ENCODE measurements at places on chromosomes 7 and 10.

DNA sequence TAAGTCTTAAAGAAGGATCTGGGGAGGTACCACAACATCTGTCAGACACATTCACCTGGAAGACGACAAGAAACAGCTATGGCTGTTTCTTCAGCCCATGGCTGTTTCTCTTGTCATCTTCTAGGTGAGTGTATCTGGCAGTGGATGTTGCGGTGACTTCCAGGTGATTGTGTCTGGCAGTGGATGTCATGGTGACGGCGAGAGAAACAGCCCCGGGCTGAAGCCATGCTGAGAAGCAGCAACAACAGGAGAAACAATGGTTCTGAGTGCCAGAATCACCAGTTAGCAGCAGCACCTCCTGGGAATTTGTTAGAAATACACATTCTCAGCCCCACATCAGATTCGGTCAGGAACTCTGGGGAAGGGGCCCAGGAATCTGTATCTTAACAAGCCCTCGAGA lies 68.6 kb upstream of the SYPL1 start:
- no peak for DNase-seq

GRCh38 chr10:126904516-126904817 lies 761 bp upstream of the DOCK1 start:
- no peak for DNase-seq

- DNase-seq: no peak
Observed at GRCh38 chr7:49703337-49703736, 70.1 kb upstream of the VWC2 start.

- no peak for DNase-seq
Observed at GRCh38 chr10:117462424-117462792, 80.1 kb upstream of the EMX2 start.

- DNase-seq: no peak
Observed at GRCh38 chr10:96496281-96496925, 17.3 kb downstream of the TLL2 start.

- no peak for DNase-seq
Observed at GRCh38 chr10:19917751-19918478, 101.7 kb downstream of the PLXDC2 start.

GRCh38 chr7:6260291-6261187 lies 11.9 kb downstream of the CYTH3 start:
- DNase-seq: no peak

DNA sequence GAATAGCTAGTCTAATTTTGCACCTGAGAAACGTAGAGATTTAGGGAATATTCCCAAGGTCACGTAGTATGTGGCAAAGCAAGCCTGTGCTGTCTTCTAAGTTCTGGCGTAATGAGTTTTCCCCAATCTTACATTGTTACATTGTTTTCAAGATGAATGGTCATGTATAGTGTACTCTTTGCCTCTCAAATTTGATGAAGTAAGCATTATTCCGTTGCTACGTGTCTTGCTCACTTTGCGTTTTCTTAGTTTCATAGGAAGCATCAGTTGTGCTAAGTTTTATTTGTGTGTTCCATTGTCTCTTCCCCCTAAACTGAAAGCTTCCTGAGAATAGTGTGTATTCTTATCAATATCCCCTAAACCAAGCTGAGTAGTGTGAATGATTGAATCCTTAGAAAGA lies 637.6 kb upstream of the C7orf33 start:
- no peak for DNase-seq

DNA sequence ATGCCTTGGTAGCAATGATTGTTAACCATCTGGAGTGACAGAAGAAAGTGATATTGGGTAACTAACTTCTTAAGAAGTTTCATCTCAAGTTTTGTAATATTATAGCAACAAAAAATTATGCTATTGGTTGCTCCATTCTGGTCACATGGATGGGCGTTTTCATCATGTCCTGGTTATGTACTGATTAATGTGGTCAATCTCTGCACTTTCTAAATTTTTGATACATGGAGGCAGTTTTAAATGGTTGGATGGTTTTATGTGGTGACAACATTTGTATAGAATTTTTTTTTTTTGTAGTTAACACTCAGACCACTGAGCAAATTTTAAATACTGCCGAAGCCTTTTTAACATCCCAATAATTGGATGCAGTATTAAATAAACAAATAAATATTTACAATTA lies 55.2 kb upstream of the CCAR1 start:
- no peak for DNase-seq

DNA sequence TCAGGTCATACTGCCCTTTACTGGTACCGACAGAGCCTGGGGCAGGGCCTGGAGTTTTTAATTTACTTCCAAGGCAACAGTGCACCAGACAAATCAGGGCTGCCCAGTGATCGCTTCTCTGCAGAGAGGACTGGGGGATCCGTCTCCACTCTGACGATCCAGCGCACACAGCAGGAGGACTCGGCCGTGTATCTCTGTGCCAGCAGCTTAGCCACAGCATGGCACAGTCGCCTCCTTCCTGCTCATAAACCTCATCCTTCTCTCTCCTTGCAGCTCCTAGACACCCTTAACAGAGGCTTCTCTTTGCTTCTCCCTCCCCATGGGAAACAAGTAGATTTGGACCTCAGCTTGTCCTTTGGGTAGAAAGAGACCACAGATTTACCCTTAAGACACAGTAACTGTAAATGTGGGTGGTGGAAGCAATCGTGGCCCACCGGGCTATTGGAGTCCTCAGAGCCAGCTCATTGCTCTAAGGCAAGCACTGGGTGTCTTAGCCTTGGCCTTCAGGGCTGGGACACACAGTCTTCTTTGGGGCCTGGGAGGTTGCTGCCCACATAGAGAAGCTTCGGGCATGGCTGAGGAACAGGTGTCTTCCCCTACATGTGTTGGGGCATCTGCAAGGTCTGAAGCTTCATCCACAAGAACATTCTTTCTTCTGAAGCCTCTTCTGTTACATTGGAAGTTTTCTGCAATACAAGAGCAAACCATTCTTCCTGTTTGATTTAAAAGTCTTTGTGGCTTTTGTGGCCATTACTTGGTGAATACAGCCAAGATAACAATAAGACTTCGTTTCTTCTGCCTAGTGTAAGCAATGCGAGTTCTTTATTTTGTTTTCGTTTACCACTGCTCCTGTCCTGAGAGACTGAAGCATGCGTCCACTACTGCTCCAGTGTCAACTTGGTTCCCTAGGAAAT lies 95.5 kb upstream of the PRSS58 start:
- DNase-seq: no peak

GRCh38 chr7:146412781-146413180 lies 296.2 kb downstream of the CNTNAP2 start:
- DNase-seq: no peak

DNA sequence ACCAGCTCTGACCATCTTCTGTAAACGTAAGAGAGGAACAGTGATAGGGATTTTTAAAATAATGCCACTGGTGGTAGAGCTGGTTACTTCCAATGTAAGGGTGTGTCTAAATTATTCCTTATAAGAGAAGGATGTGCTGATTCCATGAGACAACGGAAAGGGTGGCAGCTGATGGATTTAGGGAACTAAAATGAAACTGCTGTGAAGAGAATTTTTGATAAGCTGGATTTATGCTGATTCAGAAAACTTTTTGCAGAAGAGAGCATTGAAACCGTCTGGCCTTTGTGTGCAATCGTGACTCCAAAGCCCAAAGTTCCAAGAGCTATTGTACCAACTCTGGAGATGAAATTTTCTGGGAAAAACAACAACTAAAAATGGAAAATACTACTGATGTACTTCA lies 301.0 kb downstream of the PRPF18 start:
- no peak for DNase-seq

DNA sequence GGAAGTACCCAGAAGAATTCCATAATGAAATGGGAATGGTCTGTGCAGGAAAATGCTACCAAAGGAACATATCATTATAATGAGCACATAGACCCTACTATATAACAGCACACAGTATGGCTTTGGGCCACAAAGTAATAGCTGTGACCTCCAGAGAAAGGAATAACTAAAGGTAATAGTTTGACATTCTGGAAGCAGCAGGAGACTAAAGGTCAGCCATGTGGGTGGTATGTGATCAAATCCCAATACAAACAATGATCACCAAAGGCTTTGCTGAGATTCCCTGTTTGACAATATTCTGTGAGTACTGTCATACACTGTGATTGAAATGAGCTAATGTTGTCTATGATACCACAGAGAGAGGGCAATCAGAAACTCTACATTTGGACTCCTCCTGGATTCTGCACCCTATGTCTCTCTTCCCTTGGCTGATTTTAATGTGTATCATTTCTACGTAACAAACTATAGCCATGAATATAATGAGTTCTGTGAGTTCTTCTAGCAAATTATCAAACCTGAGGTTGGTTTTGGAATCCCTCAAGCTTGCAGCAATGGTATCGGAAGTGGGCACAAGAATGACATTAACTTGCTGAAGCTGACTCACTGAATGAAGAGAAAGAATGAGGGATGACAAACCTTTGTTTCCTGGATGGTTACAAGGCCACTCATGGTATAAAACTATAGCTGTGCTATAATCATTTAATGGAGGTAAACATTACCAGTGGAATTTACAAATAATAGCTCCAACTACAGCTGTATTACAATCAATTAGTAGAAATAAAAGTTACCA lies 99.6 kb downstream of the JMJD1C start:
- DNase-seq: no peak

GRCh38 chr10:48678041-48678440 lies 6.6 kb upstream of the WDFY4 start:
- no peak for DNase-seq

DNA sequence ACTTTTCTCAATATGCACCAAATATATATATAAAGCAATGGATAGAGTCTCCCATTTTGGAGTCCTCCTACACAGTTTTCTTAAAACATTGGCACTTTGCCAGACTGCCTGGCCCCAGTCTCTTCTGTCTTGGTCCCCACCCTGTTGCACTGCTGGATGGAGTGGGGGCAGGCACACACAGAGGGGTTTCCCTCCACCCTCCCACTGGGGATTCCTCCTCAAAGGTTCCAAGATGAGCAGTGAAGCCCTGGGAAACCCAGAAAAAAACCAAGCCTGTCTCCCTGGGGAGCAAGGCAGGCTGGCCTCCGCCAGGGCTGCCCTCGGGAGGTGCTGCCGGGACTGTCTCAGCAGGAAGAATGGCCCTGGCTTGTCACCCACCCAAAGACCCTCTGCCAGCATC lies 68.0 kb downstream of the SH3PXD2A start:
- no peak for DNase-seq

- peak; percentile 30 for DNase-seq
Observed at GRCh38 chr10:12635127-12635541, 285.8 kb downstream of the CAMK1D start.

- DNase-seq: no peak
Observed at GRCh38 chr7:52271703-52272102, 763.7 kb upstream of the POM121L12 start.

GRCh38 chr7:147081117-147081516 lies 964.5 kb downstream of the CNTNAP2 start:
- DNase-seq: no peak

DNA sequence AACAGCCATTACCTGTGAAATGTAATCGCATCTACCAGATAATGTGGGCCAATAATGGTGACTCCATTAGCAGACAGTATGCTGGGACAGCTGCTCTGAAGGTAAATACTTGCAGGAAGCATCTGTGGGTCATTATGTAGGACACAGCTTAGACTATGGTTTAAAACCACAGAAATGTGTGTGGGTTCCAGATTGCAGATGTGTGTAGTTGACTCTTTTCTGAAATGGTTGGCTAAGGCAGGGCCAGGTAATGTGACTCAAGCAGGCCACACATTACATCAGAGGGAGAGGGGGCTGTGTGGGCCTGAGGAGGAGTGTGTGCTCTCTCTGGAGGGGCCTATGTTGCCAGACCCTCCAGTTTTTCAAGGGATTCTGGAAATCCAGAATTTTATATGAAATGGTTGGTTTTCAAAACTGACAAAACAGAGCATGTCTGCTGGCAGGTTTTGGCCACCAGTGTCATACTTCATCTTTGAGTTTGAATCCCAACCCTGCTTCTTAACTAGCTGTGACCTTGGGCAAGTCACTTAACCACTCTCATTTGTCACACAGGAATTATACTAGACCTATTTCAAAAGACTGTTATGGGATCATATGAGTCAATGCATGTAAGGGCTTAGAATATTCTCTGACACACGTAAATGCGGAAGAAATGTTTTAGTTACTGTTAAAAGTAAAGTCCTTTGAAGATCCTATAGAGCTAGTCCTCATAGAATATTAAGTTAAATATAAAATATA lies 64.5 kb downstream of the MCMBP start:
- no peak for DNase-seq

- DNase-seq: no peak
Observed at GRCh38 chr10:71308244-71308643, 10.8 kb upstream of the SLC29A3 start.

- no peak for DNase-seq
Observed at GRCh38 chr10:44724415-44725174, 186.5 kb upstream of the TMEM72 start.
